ENCODE measurements at places on chromosomes 6 and 20.

DNA sequence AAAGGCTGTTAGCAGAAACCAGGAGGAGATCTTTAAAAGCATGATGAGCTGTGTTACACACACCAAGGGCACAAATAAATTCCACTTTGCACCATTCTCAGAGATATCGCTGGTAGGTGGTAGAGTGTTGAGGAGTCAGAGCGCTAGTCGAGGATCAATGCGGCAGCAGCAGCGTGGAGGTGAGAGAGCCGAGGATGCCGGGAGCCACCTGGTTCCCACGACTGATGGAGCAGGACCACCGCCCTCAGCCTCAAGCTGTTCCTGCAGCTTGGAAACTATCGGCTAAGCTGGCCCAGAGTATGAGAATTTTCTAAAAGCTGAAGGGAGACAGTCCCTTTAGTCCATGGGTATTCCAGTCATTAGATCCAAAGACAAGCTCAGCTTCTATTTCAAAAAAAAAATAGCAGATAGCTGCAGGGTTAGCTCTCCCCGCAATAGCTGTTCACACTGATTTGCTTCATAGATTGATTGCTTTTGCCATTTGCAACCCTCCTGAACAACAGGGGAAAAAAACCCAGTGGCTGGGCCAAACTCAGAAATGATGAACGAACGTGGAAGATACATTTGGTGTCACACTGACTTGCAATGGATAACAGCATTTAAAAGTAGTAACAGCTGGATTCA is 106.2 kb downstream of the LCA5 start:
- DNase-seq, result no peak

- no peak for DNase-seq
Measured at GRCh38 chr6:148776321-148777308, 29.8 kb downstream of the UST start.

DNA sequence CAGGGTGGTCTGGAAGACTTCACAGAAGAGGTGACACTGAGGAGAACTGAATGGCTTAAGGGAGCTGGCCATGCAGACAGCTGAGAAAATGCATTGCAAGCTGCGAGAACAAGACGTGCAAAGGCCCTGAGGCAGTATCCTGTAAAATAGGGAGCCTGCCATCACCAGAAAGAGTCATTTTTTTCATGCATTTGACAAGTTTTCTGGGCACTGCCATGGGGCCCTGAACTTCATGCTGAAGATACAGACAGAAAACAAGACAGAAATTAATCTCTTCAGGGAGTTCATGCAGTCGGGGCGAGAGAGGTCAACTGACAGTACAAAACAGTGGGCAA is 28.9 kb upstream of the NFATC2 start:
- no peak for DNase-seq

DNA sequence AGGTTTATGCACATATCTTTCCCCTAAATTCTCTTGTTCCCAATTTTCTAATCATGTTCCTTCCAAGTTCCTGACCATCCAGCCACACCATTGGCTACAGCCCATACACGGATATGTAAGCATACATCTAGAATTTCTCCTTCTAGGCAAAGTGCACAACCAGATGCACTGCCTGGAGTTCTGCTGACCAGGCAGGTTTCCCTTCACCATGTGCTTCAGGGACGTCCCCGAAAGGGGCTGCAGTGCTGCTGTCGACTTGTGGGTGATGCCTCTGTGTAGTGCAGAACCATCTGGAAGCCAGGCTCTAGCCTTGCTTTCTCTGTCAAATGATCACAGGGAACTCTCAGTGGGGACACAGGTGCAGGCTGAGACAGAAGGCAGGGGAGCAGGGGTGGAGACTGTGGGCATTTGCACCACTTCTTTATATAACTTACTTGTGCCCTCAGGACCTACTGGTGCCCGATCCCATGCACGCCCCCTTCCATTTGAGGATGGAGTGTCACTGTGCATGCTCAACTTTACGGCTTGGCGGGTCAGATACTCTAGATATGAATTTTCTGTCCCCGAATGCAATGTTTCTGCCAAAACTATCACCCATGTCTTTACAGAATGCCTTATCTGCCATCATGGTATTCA is 37.5 kb upstream of the SMOC2 start:
- DNase-seq, result no peak

- no peak for DNase-seq
Measured at GRCh38 chr6:147707524-147707923, 199.0 kb downstream of the SAMD5 start.

DNA sequence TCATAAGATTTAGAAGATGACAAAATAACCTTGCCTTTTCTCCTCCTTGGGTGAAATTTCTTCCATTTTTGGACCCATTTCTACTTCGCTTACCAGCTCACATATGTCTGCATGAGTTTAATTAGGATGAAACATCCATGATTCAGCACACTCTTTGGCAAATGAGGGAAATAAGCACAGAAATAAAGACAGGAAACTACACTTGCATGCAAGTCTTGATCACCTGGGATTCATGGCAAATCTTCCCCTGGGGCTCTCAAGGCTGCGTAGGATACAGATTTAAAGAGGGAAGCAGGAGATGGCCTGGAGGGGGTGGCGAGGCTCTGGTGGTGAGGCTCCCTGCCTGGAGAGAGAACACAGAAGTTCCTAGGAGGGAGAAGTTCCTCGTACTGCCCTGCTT is 147.8 kb downstream of the EDN3 start:
- DNase-seq, result no peak

GRCh38 chr6:41021832-41022231 is 17.2 kb downstream of the UNC5CL start:
- no peak for DNase-seq

DNA sequence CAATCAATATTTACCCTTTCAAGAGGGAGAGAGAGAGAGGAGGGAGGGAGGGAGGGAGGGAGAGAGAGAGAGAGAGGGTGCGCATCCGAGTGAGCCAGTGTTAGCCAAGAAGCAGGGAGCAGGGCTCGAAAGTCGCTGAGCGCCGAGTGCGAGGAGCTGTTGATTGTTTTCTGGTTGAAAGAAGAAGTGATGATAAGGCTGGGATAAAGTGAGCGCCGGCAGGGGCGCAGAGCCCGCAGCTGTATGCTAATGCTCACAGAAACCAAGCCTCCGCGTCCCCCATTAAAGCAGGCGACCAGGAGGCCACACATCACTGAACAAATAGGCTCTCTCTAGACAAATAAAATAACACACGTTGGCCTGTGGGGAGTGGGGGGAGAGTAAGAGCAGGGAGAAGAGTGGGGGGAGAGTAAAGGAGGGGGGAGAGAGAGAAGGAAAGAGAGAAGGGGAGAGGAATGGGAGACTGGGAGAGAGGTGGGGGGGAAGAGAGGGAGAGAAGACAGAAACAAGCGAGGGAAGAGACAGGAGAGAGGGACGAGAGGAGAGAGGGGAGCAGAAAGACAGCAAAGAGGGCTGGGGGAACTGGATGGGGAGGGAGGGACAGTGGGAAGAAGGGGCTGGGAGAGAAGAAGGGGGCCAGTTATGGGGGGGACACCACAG is 5.0 kb upstream of the INSM1 start:
- DNase-seq, result no peak

- DNase-seq, result no peak
Measured at GRCh38 chr6:129748212-129748900, 38.4 kb upstream of the ARHGAP18 start.

DNA sequence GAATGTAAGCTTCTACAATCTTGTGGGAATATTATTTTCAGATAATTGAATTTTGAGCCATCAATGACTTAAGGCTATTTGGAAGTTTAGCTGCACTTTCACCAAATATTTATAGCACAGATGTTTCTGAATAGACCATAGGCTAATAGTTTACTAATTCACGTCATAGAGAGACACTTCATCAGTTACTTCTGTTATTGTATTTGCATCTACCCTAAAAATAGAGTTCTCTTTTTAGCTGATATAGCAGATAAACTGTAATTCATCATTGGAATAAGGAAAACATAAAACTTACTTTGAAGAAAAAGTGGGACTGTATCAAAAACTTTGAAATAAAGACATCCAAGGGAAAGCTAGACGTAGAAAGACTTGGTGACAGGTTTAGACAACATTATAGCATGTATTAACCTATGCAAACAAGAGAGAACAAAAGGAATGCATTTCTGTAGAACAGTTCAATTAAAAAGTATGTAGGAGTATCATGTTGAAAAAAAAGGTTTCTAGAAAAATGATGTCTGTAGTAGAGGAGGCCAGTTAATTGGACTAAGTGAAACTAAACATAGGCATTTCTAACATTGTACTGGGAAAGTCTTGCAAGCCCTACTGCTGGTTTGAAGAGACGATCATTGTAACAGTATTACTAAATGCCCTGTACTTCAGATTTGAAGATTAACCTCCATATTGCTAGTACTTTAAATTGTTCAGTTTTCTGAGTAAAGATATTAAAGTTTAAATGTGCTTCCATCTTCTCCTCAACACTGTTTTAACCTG is 123.3 kb downstream of the ZFAND3 start:
- no peak for DNase-seq

- no peak for DNase-seq
Measured at GRCh38 chr6:24245275-24245674, 112.6 kb downstream of the DCDC2 start.

DNA sequence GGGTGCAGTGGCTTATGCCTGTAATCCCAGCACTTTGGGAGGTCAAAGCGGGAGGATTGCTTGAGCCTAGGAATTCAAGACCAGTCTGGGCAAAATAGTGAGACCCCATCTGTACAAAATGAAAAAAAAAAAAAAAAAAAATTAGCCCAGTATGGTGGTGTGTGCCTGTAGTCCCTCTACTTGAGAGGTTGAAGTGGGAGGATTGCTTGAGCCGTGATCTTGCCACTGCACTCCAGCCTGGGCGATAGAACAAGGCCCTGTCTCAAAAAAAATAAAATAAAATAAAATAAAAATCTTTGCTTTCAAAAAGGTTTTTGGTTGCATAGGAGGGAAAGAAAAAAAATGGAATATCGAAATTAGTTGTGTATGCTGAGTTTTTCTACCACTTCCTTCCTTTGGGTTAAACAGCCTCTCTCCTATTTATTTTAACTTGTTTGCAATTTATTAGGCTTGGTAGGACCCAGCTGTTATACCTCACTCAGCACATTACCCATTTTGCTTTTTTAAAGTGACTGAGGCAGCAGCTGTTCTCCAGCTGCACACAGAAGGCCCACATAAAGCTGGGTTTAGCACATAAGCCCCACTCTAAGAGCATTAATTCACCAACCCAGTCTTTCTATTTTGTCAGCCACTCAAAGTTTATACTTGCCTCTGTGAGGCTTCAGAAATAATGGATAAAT is 152.3 kb downstream of the ZFAND3 start:
- no peak for DNase-seq

DNA sequence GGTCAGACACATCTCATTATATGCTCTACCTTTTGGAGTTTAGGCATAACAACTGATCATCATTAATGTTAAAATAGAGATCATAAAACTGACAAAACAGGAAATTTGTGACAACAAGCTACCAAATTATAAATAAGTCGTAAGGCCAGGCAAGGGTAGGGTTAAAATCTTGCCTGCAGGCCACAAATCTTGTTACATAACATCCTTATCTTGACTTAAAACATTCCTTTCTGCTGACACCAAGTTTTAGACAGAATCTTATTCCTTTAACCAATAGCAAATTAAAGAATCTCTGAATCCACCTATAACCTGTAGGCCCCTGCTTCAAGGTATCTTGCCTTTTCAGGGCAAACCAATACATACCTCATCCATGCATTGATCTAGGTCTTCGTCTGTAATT is 32.5 kb upstream of the NKAIN2 start:
- no peak for DNase-seq

DNA sequence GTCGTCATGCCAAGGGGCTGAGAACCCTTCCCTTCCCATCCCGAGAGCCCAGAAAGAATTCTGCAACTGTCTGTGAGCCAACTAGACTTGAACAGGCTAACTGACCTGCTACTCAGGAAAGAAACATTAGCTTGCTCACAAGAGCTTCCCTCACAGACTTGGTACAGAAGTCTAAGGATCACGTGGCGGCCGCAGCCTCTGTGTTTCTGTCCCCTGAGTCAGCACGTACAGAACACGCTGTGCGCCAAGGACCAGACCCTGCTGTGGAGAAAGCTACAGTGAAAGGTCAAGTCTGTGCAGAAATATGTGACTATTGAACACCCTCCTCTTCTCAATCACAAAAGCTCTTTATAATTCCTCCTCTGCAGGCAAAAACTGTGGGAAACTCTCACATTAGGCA is 151.3 kb upstream of the QKI start:
- DNase-seq, result no peak

DNA sequence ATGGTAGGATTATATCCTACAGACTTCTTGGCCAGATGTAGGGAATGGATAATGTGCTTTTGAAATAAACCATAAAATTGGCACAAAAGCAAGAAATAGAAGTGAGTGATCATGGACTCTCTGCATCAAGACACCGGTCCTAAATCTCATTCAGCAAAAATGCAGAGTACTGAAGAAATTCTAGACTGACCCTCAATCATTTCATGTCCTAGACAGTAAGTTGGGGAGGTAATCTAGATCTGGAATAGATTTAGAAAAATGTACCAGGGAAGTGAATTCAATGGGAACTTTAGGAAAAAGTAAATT is 69.7 kb upstream of the ADTRP start:
- DNase-seq, result no peak

- no peak for DNase-seq
Measured at GRCh38 chr20:14334306-14334930, 3.0 kb downstream of the FLRT3 start.

DNA sequence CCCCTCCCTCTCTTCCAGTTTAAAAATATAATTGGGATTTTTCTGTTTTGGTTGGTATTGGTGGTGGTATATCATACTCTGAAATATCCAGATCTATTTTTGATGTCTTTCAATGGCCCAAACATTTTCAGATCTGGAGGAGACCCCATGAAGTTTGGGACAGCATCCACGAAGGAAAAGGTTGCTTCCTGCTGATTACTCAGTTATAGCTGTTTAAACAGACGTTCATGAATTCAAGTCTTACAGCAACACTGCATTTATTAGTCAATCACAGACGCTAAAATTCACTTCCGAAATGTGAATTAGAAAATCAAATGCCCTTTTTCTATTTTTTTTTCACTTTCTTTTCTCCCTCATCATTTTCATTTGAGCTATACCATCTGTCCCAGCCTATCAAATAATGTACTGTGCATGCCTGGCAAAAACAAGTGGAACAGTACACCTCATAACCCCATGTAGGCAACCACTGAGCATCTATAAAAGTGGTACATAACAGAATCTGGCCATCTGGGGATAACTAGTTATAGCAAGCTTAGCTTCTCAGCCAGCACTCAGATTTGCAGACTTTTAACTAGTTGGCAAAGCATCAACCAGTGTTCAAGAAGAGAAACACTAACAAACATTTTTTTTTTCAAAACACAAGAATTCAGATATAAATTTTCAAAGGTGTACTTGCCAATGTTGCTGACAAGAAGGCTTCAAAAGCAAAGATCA is 124.5 kb downstream of the HIVEP2 start:
- no peak for DNase-seq

- DNase-seq, result no peak
Measured at GRCh38 chr6:162560891-162561290, 166.7 kb downstream of the PRKN start.

- no peak for DNase-seq
Measured at GRCh38 chr20:23634044-23634801, 3.5 kb downstream of the CST3 start.

DNA sequence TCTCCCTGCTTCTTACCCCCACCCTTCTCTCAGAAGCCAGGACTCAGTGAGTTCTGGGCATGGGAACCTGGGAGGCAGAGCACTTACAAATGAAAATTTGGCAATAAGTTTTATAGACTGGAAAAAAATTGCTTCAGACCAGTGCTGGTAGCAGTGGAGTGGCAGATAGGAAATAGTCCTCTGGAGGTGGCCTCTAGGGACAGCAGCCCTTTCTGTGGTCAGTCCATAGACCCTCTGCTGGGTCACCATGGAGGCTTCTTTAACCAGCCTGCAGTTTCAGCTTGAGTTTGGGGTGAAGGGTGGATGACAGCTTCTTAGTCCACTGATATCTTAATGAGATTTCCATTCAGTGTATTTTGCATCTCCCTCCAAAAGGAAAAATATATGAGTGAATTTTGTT is 179.1 kb downstream of the ARID1B start:
- no peak for DNase-seq

Measured in activated gamma-delta T cell (primary cell).